NCI-H2029 treated with DMSO at 0.1 percent for 48 hours (cell line): ENCODE measurements at places on chromosomes 4 and X.

DNA sequence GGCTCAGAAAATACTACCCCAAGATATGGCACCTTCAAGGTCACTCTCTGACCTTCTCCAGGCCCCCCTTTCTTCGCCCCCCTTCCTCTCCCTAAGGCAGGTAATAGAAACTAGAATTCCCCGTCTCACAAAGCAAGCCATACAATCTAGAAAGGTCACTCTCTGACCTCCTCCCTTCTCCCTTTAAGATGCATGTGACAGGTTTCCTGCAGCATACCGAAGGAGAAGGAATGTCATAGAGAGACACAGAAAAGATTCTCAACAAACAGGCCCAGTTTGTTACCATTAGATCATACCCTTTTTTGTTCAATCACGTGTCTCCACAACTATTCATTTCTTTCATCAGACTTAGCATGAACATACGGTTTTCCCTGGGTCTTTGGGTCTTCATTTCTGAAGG, 51.2 kb upstream of the RBMXL3 start:
- DNase-seq, result no peak

DNA sequence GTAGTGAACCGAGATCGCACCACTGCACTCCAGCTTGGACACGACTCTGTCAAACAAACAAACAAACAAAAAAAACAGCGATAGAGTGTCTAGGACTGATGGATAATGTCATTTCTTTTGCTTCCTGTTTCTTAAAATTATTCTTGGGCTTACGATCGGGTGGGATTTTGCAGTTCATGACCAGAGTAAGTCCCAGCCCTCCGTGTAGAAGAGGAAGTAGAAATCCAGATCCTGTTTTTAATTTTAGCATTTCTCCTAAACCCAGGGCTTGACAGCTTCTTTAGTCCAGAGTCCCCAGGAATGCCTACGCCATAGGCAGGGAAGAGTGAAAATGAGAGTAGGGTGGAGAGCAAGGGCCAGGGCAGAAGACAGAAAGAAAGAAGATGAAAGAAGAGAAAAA, 94.3 kb downstream of the HPRT1 start:
- no peak for DNase-seq

GRCh38 chr4:121030711-121031110, 41.6 kb downstream of the NDNF start:
- DNase-seq, result no peak

DNA sequence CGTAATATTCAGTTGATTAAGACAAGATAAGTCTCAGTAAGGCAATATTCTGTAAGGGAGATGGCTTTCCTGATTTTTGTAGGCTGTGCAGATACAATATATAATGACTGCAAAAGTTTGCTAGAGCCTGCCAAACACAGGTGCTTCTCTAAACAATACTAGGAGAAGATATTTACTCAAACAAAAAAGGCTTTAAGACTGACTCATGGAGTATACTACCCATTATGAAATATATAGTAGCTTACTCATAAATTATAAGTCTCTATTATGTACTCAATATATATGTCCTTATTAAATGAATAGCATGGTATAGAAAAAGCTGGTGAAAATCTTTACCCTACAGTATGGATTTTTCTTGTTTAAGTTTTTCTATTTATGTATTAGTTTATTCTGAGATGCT, 93.2 kb upstream of the IL15 start:
- no peak for DNase-seq

DNA sequence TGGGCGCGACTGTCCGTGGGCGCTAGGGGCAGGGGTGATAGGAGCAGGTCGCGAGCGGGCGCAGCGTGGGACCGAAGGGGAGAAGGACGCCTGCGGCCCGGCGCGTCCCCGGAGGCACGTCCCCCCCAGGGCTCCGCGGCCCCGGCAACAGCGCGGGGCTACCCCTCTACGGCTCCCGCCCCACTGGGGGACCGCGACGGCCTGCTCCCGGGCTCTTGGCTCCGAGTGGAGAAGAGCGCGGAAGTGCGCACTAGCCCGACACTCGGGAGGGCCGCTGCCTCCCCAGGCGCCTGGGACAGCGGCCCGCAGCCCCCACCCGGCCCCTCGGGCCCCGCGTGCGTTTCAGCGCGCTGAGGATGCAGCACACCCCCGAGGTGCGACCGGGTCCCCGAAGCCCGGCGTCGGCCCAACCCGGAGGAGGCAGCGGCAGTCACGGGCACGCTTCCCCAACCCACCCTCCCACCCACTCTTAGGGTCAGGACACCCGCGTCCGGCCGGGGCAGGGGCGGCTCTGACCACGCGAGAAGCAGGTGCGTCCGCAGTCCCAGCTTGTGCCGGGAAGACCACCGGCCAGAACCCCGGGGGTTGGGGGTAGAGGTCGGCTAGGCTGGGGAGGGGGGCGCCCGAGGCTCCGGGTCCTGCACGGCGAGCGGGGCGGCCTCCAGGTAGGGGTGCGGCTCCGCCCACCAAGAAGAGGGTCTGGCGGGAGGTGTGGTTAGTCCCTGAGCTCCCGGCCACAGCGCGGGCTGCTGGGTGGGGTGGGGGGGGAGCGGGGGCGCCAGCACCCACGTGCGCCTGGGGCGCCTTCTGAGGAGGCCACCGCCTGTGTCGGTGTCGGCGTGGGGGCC, 18.5 kb upstream of the NAT8L start:
- no peak for DNase-seq

GRCh38 chr4:55475394-55476243, 71.1 kb downstream of the CLOCK start:
- DNase-seq, result no peak

DNA sequence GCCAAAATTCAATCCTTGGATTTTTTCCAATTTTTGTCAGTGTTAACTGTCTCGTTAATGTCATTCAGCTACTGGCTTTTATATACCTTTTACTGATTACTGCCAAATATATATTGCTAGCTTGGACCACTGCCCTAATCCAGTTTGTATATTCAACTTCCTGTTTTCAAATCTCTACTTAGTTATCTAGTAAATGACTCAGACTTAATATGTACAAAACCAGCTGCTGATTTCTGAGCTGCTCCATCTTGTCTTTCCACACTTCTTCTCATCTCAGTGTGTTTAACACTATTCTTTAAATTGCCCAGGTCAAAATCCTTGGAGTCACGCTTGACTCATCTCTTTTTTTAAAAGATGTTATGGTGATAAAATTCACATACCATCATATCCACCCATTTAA, 1196.7 kb downstream of the RAPGEF2 start:
- DNase-seq, result no peak

- DNase-seq, result no peak
These were observed 106.8 kb downstream of the STOX2 start for GRCh38 chr4:184011826-184012380.

DNA sequence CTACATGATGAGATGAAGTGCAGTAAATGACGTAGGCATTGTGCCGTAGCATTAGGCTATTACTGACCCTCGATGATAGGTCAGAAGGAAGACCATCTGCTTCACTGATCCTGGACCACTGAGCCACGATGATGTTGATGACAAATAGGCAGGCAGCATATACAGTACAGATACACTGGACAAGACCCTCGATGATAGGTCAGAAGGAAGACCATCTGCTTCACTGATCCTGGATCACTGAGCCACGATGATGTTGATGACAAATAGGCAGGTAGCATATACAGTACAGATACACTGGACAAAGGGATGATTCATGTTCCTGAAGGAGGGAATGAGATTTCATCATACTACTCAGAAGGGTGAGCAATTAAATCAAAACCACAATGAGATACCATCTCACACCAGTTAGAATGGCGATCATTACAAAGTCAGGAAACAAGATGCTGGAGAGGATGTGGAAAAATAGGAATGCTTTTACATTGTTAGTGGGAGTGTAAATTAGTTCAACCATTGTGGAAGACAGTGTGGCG, 50.9 kb downstream of the BEND4 start:
- DNase-seq, result no peak

- DNase-seq, result no peak
These were observed 6.1 kb upstream of the SH3D19 start for GRCh38 chr4:151331276-151332042.

- DNase-seq, result no peak
These were observed 130.5 kb downstream of the ATXN3L start for GRCh38 chrX:13189380-13189779.

DNA sequence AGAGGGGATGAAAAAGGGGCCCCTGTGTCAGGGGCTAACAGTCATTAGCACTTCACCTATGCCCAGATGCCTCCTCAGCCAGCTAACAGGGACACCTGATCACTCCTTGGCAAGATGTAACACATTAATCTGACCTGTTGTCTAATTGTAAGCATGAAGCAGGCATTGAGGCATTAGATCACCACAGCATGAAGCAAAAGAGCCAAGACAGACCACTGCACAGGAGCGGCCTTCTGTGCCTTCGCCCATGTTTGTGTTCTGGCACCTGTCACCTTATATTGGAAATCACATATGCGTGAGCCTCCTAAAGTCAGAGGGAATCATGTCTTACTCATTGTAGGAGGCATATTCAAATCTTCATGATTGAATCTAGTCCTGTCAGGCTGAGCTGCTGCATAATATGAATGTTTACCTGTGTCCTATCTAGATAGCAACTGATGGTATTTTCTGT, 48.4 kb downstream of the PTTG2 start:
- DNase-seq, result no peak

DNA sequence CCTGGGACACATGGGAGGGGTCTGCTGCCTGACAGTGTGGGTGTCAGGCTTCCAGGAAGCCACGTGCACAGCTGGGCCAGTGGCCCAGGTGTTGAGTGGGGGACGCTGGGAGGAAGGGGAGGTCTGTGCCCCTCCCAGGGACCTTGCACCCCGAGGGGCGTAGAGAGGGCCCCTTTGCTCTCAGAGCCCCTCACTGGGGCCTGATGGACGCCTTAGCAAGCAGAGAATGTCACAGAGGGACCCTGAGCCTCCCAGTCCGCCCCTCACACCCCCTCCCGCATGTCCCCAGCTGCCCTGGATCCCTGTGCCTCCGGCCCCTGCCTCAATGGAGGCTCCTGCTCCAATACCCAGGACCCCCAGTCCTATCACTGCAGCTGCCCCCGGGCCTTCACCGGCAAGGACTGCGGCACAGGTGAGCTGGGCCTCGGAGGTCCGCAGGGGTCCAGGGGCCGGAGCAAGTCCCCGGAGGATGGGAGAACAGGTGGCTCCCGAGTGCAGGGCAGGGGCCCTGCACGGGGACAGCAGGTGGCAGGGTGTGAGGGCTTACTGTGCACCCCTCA, 2.1 kb downstream of the HGFAC start:
- DNase-seq, result no peak

GRCh38 chrX:149568701-149569296, 18.5 kb downstream of the MAGEA9B start:
- peak; percentile 0 for DNase-seq

DNA sequence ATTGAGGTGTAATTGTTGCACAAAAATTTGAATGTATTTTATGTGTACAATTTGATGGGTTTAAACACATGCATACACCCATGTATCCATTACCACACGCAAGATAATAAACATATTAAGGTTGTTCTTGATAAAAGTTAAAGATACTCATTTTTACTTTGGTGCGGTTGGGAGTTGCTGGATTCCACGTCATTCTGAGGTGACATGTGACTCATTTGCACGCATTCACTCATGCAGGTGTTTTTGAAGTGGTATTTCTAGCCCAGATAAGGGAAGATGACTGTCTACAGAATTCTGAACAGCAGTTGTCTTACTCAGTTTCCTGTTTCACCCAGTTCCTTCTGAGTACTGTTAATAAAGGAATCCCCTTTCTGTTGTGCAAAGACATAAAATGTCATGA, 142.0 kb downstream of the RTL3 start:
- DNase-seq, result no peak

DNA sequence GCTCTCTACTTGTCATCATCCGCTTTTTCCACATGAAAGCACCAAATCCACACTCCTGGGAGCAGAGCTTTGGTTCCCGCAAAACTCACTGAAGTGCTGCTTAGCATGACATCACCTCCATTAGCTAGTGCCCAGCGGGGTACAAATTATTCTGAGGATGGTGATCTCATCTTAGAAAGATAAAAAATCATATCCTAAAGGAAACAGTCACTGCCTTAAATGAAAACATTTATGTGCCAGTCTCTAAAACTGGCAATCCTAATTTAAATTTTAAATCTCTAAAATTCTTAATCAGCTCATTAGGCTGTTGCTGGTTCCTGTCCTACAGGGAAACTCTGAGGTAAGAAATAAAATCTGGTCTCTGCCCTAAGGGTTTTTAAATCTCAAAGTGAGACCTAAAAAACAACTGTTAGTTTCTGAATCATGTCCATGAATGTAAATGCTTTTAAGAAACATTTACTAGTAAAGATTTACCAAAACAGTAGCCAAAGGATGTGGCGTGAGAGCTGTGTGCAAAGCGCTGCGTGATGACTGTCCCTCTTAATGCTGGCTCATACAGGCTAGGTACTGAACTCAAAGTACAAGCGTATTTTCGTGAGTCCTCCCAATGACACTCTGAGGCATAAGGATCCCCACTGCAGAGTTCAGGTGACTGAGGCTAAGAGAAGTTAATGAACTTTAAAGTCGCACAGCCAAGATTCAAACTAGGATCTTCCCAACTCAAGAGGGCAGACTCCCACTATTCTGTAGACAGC, 4.5 kb downstream of the CASP3 start:
- no peak for DNase-seq

GRCh38 chr4:12446657-12447185, 1018.0 kb upstream of the HS3ST1 start:
- no peak for DNase-seq

- DNase-seq, result no peak
These were observed 219.6 kb downstream of the CAMK2D start for GRCh38 chr4:113541933-113542332.

GRCh38 chrX:136204571-136204970, 46.6 kb downstream of the MAP7D3 start:
- DNase-seq, result no peak

DNA sequence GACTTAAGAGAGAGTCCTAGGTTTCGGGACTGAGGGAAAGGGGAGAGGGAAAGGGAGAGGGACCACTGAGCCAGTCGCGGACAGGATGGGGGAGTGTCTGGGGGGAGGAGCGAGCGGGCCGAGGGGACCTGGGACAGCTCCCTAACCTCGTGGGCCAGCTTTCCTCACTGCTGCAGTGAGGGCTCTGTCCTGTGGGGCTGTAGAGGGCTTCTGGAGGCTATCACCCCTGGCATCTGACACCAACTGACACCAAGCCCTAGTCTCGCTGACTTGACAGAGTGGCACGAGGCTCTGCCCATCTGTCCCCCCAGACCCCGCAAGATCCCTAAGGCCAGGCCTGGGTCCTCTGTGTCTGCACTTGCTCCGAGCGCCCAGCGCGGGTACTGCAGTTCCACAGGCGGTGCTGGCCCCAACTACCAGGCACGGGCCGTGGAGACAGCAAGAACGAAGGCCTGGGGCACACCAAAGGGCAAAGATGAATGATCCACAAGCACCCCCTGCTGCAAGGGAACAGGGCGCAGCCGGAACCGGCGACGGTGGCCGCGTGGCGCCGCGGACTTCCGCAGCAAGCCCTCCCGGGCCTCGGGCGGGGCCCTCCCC, 465 bp downstream of the HAUS7 start:
- no peak for DNase-seq

DNA sequence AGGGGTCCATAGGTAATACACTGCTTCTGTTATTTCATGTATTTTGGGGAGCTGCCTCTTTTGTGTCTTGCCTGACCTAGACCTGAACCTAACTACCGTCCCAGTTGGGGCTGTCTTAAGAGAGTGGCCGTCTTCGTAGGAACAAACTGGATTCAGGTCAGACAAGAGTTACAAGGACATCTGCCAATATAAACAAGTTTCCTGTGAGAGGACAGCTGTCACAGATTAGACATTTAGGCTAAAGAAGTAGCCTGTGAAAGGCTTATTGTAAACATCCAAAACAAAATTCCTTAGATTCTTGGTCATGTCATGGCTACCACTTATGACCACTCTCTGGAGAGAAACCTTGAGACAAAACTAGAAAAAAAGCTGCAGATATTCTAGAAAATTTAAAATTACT, 797.6 kb upstream of the AADAT start:
- DNase-seq, result no peak

GRCh38 chr4:122151982-122152710, at the start of gene BLTP1:
Gene BLTP1, plus strand, starts transcription at chr4:122152331. Its CDS starts 18,317 bp downstream, at chr4:122170648.
- DNase-seq, result peak; percentile 44
